Stimulated activated CD8-positive, alpha-beta memory T cell treated with anti-CD3 and anti-CD28 coated beads, Interleukin-15, amount 100 ng/mL, for 24 hours (primary cell): ENCODE measurements at places on chromosomes 5 and 9.

DNA sequence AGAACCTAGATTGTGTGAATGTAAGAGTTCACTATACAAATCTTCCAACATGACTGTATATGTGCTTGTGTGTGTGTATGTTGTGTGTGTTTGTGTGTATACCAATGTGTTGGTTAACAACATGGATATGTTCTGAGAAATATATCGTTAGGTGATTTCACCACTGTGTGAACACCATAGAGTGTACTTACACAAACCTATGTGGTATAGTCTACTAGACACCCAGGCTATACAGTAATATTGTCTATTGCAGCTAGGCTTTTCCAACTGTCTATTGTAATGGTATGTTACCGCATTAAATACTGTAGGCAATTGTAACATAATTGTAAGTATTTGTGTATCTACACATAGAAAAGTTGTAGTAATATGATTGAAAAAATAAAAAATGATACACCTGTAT lies 959.2 kb upstream of the SEMA6A start:
- no peak for DNase-seq

DNA sequence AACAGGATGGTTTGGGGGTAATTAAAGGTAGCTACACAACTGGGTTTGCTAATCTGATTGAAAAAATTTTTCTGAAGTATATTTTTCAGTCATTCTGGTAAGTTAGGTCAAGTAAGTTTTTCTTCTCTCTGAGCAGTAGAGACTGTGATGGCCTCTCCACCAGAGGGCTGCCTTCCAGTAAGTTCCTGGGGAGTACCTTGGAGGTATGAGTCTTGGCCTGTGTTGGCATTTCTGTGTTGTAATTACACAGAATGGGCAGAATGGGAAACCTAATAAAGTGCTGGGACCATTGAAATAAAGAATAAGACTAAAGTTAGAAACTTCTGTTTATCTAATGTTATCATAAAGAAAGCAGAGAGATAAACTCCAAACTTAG lies 430.8 kb downstream of the ARHGEF28 start:
- DNase-seq = no peak

- no peak for DNase-seq
These were observed 343.1 kb upstream of the DAB2 start for GRCh38 chr5:39767916-39768315.

GRCh38 chr9:121625590-121625989 lies 25.8 kb upstream of the DAB2IP start:
- DNase-seq = no peak

DNA sequence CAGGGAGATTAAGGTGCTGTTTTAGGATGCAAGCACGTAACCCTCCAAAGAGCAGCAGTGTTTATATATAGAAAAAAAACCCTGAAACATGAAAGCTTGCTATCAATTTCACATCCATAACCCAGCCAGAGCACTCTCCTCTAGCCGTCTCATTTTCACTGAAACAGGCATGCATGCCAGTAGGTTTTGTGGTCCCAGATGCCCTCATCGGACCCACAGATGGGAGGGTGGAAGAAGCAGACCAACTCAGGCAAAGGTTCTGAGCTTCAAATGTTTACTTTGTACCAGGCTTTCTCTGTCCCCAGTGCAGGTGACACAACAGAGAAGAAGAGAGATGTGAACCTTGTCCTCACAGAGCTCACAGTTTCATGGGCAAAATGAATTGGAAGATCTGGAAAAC lies 127.4 kb upstream of the ATP10B start:
- DNase-seq = no peak

GRCh38 chr9:87685871-87686519 lies 39.9 kb upstream of the CTSL start:
- DNase-seq = no peak

- DNase-seq = no peak
These were observed 28.1 kb downstream of the FYB1 start for GRCh38 chr5:39191216-39191615.

- DNase-seq = no peak
These were observed 20.0 kb upstream of the GCNT1 start for GRCh38 chr9:76438841-76439588.

GRCh38 chr9:110712955-110713354 lies 44.4 kb downstream of the MUSK start:
- DNase-seq = no peak

GRCh38 chr9:130286072-130286770 lies 20.7 kb downstream of the HMCN2 start:
- no peak for DNase-seq

GRCh38 chr5:148996270-148996669 lies 66.6 kb downstream of the SH3TC2 start:
- no peak for DNase-seq

DNA sequence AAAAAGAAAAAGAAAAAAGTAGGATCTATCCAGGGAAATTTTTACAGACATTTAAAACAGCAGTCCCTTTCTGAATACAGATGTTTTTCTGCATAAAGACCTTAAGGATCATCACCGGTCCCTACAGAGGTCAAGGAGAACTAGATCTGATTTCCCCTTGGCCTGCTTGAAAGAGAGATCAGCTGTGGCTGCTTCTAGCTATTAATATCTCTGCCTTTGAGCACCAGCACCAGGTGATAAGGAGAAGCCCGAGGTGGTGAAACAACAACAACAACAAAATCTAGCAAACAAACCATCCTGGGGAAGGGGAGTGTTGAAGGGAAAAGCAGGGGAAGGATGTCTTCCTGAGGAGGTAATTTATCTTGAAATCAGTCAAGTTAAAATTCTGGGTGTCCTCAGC lies 42.1 kb downstream of the ZNF366 start:
- no peak for DNase-seq

GRCh38 chr5:146291421-146292074 lies 47.1 kb upstream of the POU4F3 start:
- DNase-seq = no peak

- DNase-seq = no peak
These were observed 94.4 kb downstream of the TRIO start for GRCh38 chr5:14237317-14238086.

DNA sequence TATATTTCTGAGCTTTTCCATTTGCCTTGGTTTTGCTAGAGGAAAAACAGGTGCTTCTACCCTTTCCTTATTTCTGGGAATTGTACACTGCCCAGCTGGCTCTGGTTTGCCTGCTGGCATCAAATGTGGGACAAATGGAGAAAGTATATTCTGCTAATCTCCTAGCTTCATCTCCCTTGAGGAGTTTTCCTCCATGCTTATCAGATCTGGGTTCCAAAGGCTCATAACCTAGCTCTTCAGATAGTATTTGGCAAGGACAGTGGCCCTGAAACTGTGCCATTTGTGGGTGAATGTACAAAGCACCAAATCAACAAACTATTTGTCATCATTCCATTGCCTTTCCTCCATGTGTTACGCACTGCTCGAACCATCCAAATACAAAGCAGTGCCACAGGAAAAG lies 16.2 kb downstream of the PRLR start:
- no peak for DNase-seq

- no peak for DNase-seq
These were observed 66.1 kb downstream of the DCP2 start for GRCh38 chr5:113042491-113043243.

GRCh38 chr9:109276469-109277440 lies 44.1 kb downstream of the EPB41L4B start:
- no peak for DNase-seq

GRCh38 chr5:135576075-135576599 lies 2.7 kb downstream of the CXCL14 start:
- no peak for DNase-seq

GRCh38 chr9:89442981-89443814 lies 54.7 kb downstream of the SEMA4D start:
- no peak for DNase-seq

- DNase-seq = no peak
These were observed 2.5 kb downstream of the SREK1IP1 start for GRCh38 chr5:64765804-64766504.

DNA sequence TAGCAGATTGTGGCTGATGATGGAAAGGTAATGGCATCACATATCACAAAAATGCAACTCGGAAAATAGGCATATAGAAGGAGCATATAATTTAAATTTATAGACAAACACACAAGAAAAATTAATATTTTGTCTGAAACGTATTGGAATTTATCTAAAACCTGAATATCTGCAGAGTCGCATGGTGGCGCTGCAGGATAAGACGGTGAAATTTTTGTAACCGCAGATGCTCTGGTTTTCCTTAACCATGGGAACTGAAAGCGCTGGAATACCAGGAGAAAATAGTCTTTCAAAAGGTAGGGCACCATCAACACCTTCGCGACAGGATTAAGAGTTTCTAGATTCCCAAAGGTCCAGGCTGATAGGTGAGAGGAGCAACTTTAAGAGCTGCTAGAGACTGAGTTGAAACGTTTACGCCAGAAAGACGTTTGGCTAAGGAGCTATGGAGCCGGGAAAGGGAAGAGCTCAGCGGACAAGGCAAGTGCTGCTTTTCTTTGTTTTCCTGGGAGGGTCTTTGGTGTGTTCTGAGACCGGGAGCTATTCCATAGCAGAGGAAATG lies 11.0 kb upstream of the PCDHB15 start:
- DNase-seq = no peak

- DNase-seq = no peak
These were observed 47.5 kb downstream of the TENT4A start for GRCh38 chr5:6760686-6761085.

DNA sequence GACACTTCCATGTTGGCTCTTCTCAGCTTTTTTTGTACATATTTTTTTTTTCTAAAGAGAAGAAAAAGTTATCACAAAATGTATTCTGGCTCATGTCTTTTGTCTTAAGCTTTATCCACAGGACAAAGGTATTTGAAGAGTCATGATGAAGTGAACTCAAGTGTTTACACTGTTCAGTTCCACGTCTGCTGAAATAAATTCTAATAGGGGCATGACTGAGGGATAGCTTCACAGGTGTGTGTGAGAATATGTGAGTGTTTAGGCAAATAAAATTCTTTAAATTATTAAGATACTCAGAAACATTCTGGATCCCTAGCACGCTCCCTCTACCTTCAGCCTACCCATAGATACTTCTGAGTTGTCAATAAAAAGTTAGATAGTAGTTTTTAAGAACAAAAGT lies 59.8 kb downstream of the BAAT start:
- DNase-seq = no peak

DNA sequence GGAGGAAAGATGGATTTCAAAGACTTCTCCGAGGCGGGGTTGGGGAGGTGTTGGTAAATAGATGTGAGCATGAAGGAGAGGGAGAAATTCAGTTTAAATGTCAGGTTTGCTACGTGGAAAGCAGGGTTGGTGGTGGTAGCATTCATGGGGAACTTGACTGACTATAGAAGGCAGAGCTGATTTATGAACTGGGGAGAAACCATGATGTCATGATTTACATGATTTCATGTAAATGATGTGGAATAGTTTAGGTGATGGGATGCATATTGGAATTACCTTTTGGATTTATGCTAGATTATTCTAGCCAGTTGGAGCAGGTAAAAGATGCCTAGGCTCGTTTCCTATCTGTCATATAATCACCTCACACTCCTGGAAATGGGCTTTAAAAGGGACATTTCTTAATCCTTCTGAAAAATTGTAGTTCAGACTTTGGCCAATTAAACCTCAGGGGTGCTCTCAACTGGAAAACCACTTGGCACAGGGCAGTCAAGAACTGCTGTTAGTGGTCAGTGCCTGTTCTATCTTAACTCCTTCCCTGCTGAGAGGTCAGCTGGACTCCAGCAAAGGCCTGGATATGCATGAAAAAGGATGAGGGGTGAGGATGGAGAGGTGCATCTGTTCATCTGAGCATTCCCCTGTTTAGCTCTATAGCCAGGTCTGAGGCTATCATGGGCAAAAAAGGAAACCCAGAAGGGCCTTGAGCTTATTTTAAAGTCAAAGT lies 50.1 kb upstream of the BASP1 start:
- no peak for DNase-seq

DNA sequence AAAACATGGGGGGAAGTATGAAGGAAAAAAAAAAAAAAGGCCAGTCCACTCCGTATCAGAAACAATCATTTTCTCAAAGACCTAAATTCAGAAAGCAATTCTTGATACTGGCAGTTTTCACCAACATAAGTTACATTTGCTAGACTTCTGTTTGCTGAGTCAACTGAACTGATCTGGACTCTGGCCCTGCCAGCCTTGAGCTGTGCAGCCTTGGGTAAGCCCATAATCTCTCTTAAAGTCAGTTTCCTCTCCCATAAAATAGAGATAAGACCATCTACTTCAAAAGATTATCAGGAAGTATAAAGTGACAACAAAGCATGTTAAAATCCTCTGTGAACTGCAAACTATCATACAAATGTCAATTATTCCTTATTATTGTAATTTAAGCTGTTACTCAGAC lies 106.8 kb downstream of the MAPKAP1 start:
- no peak for DNase-seq

- DNase-seq = no peak
These were observed 58.1 kb downstream of the TSSK1B start for GRCh38 chr5:113376640-113377039.

DNA sequence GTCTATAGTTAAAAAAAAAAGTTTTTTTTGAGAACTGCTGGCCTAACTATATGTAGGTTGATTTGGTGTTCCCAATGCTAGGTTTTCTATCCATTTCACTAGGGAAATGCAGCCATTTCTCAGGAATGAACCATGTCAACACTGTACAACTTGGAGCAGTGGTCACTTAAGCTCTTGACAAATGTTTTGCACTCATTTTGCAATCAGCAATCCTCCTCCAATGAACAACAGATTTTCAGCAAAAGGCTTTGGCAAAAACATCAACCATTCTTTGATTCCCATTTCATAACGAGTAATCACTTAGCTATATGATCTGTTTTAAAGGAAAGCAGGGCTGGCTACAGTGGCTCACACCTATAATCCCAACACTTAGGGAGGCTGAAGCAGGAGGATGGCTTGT lies 17.9 kb downstream of the STRBP start:
- no peak for DNase-seq

DNA sequence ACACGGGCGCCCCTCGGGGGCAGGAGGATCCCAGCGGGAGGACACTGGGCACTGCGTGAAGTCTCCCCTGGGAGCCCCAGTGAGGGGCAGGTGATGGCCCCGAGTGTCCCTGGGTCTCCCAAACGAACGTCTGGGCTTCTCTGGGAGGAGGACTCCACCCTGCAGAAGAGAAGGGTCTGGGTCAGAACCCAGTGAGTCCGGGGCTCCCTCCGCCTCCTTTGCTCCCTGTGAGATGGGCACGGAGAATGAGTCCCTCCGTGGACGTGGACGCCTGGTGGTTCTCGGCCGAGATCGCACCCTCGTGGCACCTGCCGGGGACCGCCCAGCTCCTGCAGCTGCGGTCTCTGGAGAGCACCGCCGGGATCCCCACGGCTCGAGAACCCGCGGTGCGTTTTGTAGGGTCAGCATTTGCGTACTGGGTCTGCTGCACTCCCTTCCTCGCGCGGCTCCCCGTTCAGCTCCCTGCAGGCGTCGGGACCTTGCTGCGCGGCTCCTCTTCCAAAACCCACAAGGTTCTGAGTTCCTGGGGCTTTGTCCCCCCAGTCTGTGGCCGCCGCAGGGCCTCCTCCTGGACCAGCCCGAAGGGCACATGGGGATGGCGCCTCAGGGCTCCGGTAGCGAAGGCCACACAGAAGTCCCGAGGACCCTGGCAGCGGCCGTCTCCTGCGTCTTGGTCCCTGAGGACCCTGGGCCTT lies 10.2 kb upstream of the CEP72 start:
- no peak for DNase-seq

GRCh38 chr9:132798817-132799790 lies 79.0 kb downstream of the AK8 start:
- DNase-seq = no peak

- DNase-seq = no peak
These were observed 253.1 kb downstream of the PDE4D start for GRCh38 chr5:59640411-59640810.
